Inflammatory macrophage treated with lipopolysaccharide for 4 hours (primary cell): ENCODE measurements at places on chromosomes 1 and 21.

DNA sequence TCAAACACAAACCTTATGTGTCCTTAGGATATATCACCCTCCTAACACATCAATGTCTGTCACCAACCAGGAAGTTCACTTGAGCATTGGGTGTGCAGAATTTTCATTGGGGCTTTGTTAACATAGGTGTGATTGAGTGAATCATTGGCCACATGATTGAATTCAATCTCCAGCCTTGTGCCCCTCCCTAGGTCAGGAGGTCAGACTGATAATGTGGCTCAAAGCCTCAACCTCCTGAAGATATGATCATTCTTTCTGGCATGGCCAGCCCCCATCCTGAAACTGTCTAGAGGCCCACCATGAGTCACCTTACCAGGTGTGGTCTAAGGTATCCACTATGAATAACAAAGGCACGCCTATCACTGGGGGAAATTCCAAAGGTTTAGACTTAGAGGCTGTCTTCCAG is 90.1 kb downstream of the PKN2 start:
- DNase-seq, result no peak

- DNase-seq, result no peak
These were observed 313.3 kb downstream of the LMO4 start for GRCh38 chr1:87641996-87642395.

GRCh38 chr1:206513312-206514111 is 6.2 kb downstream of the RASSF5 start:
- no peak for DNase-seq

GRCh38 chr1:203055161-203055799 is 29.0 kb downstream of the PPFIA4 start:
- DNase-seq, result no peak

DNA sequence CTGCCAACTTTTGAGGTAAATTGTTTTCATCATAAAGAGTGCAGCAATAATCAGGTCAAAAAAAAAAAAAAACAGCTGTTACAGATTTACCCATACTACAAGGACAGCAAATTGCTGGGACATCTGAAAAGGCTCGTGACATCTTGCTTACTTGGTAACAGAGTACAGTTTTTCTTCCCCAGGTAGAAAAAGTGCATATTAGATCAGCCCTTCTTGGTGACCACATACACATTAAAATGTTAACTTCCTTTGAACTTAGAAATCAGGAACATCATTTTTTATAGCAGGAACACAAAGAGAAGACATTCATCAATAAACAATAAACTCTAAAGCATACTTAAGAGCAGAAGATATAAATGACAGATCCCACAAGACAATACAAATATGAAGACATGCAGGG is 16.1 kb downstream of the TP53BP2 start:
- DNase-seq, result no peak

GRCh38 chr1:192747301-192747700 is 61.5 kb upstream of the RGS2 start:
- DNase-seq, result no peak

DNA sequence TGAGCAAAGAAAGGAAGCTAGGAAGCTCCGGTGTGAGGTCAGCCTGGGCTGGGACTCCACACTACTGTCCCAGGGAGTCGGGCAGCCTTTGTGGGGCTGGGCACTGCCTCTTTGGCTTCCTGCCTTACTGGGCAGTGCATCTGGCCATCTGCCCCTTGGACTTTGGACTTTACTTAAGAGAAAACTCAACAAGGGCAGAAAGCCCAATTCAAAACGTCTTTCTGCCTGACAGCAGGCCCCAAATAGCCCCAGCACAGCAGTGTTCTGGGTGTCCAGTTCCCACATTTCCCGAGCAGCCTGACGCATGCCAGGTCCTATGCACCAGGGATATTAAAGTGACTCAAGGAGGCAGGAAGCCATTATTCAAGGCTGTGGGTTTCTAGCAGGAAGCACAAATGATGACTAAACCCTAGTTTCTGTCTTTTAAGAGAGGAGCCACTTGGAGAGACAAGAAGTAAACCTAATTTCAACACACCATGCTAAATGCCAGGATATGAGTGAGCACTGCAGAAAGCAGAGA is 37.9 kb upstream of the EDEM3 start:
- DNase-seq, result peak; percentile 96

DNA sequence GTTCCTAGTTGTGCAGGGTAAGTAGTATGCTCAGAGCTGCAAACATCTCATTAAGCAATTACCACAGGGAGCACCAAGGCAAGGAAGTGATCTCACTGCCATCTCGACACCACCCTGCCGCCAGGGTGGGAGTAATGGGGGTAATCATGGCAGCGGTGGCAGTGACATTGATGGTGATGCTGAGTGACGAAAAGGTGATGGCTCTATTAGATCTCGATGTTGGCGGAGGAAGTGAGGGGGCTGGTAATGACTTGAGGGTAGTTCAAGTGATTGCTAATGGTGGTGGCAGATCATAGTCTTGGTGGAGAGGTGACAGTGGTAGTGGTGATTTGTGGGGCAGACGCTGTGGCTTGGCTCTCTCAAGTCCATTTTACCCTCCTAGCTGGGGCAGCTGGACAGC is 25.4 kb upstream of the TENT5B start:
- DNase-seq, result no peak

GRCh38 chr1:81208441-81208840 is 592.3 kb upstream of the ADGRL2 start:
- DNase-seq, result peak; percentile 75

DNA sequence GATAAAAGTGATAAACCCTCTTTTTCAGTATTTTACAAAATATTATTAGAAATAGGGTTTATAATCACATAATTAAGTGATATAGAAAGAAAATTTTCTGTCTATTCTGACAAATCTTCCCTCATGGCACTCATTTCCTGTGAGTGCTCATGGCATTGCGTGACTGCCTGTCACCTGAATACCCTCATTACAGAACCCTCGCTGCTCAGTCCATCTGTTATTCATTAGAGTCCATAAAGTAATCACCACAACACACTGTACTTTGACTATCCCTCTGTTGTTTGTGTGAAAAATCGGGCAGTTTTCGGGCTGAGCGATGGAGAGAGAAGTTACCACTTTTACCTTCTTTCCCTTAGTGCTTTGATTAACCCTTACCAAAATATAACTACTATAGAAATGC is 100.4 kb upstream of the BRINP3 start:
- no peak for DNase-seq

DNA sequence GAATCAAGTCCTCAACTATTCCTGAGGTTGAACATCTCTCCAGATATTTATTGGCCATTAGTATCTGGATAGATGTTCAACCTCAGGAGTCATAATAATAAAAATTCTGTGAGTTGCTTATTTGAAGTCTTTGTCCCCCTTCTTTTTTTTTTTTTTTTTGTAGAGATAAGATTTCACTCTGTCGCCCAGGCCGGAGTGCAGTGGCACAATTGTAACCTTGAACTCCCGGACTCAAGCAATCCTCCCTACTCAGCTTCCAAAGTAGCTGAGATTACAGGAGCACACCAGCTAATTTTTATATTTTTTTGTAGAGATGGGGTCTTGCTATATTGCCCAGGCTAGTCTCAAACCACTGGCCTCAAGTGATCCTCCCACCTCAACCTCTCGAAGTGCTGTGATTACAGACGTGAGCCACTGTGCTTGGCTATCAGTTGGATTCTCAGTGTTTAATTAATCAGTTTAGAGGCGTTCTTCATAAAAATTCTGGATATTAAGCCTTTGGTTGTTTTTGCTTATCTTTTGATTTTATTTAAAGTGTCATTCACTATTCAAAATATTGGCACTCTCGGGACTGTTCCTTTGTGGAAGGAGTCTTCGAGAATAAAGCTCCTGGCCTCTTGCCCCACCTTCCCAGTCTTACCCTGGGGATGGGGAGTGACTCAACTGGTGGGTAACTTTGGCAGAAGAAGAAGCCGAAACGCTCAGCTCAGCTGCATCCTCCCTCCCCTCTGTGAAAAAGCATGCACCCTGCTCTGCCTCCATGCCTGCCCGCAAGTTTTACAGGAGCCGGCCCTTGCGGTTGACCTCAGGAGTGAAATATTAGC is 11.2 kb upstream of the HYI start:
- no peak for DNase-seq

DNA sequence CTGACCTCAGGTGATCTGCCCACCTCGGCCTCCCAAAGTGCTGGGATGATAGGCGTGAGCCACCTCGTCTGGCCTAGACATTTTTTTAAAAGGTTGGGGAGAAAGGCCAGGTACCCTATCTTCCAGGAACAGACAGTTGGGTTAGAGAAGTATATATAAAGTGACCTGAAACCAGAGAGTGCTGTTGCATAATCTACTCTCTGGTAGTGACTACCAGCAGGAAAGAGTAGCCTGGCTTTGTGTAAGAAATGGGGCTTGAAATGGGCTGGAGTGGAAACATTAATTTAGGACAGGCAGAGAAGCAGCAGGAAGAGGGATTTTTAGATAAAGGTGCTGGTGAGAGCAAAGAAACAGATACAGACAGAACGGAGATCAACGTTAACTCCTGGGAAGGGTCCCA is 125.8 kb upstream of the HOOK1 start:
- peak; percentile 37 for DNase-seq

DNA sequence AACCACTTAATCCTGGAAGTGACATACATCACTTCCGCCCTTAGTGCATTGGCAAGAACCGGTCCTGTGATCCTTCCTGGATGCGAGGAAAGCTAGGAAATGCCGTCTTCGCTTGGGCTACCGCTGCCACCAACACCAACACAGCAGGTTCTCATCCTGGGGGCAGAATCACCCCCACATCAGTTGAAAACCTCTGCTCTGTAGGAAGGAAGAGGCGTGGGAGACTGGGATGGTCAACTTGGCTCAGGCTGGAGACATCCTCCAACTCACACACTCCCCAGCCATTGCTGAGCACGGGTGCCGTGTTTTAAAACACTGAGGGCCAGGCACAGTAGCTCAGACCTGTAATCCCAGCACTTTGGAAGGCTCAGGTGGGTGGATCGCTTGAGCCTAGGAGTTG is 74.9 kb downstream of the ALPL start:
- no peak for DNase-seq

GRCh38 chr1:1550591-1551432 is 10.4 kb upstream of the TMEM240 start:
- DNase-seq, result no peak

- DNase-seq, result peak; percentile 32
These were observed 107.6 kb downstream of the NOS1AP start for GRCh38 chr1:162177126-162177525.

DNA sequence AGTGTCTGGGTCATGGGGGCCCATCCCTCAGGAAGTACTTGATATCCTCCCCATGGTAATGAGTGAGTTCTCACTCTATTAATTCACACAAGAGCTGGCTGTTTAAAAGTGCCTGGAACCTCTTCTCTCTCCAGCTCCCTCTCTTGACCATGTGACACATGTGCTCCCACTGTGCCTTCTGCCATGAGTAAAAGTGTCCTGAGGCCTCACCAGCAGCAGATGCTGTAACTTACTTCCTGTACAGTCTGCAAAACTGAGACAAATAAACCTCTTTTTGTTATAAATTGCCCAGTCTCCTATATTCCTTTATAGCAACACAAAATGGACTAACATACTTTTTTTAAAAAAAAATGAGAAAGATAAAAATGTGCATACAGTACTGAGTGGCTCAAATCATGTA is 24.0 kb downstream of the PUM1 start:
- DNase-seq, result no peak

- no peak for DNase-seq
These were observed 271.7 kb downstream of the NPHP4 start for GRCh38 chr1:5720484-5720883.

- no peak for DNase-seq
These were observed 127.4 kb downstream of the HMCN1 start for GRCh38 chr1:185861630-185862029.

- no peak for DNase-seq
These were observed 48.3 kb downstream of the HUNK start for GRCh38 chr21:31921079-31921478.

- peak; percentile 52 for DNase-seq
These were observed 5.2 kb upstream of the GALNT2 start for GRCh38 chr1:230061801-230062200.

DNA sequence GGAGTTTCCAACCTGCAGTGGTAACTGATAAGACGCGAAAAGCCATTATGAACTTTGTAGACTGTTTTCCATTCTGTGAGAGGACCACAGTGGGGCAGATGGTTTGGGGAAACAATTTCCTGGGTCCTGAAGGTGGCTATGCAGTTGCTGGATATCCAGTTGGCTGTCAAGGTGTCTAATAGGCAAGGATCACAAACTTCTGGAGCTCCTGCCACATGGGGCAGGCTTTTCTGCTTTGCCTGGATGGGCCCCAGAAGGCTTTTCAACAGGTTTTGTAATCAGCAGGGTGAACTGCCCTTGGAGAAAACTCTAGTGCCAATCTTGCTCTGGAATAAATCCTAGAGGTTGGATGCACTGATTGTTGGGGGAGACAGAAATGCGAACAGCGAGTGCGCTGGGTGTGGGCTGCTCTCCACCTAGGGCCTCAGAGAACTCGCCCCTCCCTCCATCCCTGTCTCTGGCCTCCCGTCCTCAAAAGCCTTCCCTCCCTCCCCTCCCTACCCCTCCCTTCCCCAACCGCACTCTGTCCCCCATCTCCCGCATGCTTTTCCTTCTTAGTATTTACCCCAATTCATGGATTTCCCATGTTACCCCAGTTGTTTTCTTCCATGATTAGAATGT is 210.3 kb upstream of the USP24 start:
- DNase-seq, result no peak

- peak; percentile 39 for DNase-seq
These were observed 846 bp upstream of the PER3 start for GRCh38 chr1:7783178-7783711.

GRCh38 chr1:32876341-32877210 is 5.9 kb upstream of the FNDC5 start:
- peak; percentile 65 for DNase-seq

- DNase-seq, result no peak
These were observed 156.8 kb downstream of the CDC42BPA start for GRCh38 chr1:227161470-227161869.

DNA sequence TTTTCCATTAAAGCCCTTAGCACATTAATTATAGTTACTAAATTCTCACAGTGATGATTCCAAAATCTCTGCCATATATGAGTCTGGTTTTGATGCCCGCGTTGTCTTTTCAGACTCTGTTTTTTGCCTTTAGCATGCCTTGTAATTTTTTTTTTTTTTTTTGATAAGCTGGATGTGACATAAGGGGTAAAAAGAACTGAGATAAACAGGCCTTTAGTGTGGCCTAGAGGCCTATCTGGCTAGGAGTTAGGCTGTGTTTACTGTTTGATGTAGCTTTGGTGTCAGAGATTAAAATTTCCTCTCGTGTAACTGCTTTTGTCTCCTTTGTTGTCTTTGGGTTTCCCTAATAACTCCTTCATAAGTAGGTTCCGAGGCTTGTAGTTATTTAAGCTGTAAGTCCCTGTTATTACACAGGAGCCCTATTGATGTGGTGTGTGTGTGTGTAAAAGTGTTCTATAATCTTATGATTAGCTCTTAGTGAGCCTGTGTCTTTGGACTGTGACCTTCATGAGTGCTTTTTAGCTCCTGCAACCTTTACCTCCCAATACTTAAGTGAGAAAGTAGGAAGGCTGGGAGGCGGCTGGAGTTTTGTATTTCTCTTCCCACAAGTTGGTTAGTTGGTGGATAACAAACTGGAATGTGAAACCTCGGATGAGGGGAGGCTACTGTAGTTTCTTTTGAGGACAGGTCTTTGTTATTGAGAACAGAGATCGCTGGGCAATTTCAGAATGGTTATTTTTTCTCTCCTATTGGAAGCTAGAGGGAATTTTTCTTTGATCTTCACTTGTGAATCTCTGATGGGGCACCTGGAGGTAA is 19.3 kb downstream of the HS2ST1 start:
- no peak for DNase-seq
